Hepatocyte (in vitro differentiated cells): ENCODE measurements at places on chromosomes 2 and 18. TPM values are rescaled to one million over a fixed set of nuclear protein-coding genes. Genes with fewer than 3 reads are reported as not detected.

The IL36B gene
- not detected in 2 replicates for total RNA-seq

- no peak overlapping the region for H3K4me3 ChIP-seq
- peaks cover 7% of the 10 kb centered on the region for H3K4me1 ChIP-seq
- H3K36me3 ChIP-seq, result no peaks in the 10 kb centered on the region
- H3K27me3 ChIP-seq, result no peaks in the 10 kb centered on the region
Measured at GRCh38 chr2:60520917-60521539, 32.4 kb downstream of the BCL11A start.

DNA sequence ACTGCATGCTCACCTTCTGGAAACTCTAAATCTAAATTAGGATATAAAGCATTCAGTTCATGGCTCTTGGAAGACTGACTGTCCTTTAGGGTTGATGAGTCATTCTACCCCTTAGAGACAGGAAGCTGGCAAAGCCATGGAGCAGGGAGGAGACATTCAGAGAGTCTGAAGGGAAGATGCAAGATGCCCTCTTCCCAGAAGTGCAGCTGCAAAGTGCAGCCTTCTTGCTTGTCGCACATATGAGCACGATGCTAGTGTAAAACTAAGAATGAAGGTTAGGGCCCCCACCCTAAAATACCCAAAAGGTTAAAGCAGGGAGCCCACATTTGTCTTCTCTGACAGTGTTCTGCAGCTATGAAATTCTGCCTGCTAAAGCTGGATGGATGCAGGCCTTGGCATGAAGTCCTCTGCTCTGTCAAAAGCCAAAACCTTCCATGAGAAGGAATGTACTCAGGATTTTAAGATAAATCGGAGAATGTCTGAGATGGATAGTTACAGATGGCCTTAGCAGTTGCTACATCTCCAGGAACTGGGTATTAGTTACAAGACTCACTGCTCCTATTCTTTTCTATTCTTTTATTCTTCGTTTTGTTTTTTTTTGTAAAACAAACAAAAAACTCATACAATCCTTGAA is 89.7 kb downstream of the POLE4 start:
- H3K27ac ChIP-seq, result peak overlapping the region; percentile 23
- no peaks in the 10 kb centered on the region for H3K36me3 ChIP-seq
- H3K4me3 ChIP-seq, result no peak overlapping the region
- DNase-seq, result no peak
- no peaks in the 10 kb centered on the region for H3K27me3 ChIP-seq

DNA sequence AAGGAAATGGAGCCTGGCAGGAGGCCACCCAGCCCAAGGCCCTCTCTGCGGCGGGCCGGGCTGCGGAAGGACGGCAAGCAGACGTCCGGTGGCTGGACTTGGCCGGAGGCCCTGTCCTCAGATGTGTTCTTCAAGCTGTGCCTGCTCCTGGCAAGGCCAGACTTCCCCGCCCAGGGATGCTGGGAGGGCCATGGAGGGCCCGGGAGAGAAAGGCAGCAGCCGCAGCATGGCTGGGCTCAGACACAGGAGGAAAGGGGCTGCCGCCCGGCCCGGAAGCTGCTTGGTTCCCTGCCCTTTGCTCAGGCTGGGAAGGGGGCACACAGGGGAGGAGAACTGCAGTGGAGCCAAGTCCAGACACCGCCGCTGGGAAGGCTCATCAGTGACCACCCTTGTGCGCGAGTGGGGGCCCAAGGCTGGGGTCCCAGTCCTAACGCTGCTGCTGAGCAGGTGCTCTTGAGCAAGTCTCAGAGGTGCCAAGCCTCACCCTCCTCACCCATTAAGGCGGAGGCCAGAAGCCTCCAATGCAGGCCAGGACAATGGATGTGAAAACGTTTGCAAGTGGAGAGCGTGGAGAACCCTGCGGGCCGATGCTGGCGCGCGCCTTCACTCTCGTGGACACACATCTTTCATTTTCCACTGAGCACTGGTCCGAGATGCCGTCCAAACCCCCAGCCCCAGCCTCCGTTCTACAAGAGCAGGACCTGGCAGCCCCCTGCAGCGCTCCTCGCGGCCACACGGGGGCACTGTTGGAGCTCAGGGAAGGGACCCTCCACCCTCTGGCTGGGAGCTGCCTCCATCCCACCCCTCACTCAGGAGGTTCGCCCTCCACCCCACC is 7.9 kb downstream of the CROCC2 start:
- H3K36me3 ChIP-seq, result no peaks in the 10 kb centered on the region
- H3K4me1 ChIP-seq, result peaks cover 20% of the 10 kb centered on the region
- peaks cover 11% of the 10 kb centered on the region for H3K27me3 ChIP-seq
- no peak overlapping the region for H3K27ac ChIP-seq
- no peak overlapping the region for H3K4me3 ChIP-seq

The CNGA3 gene
- 0.04 and 0.13 TPM in 2 replicates for total RNA-seq

The SPP2 gene
- total RNA-seq, result 75.5 and 78.5 TPM in 2 replicates

The LIMS4 gene
- total RNA-seq, result 0.90 and 3.0 TPM in 2 replicates

GRCh38 chr2:10254373-10255188 is 48.1 kb upstream of the HPCAL1 start:
- DNase-seq, result no peak
- no peaks in the 10 kb centered on the region for H3K4me1 ChIP-seq
- H3K36me3 ChIP-seq, result no peaks in the 10 kb centered on the region
- H3K4me3 ChIP-seq, result no peak overlapping the region
- no peaks in the 10 kb centered on the region for H3K27me3 ChIP-seq
- H3K27ac ChIP-seq, result no peak overlapping the region

DNA sequence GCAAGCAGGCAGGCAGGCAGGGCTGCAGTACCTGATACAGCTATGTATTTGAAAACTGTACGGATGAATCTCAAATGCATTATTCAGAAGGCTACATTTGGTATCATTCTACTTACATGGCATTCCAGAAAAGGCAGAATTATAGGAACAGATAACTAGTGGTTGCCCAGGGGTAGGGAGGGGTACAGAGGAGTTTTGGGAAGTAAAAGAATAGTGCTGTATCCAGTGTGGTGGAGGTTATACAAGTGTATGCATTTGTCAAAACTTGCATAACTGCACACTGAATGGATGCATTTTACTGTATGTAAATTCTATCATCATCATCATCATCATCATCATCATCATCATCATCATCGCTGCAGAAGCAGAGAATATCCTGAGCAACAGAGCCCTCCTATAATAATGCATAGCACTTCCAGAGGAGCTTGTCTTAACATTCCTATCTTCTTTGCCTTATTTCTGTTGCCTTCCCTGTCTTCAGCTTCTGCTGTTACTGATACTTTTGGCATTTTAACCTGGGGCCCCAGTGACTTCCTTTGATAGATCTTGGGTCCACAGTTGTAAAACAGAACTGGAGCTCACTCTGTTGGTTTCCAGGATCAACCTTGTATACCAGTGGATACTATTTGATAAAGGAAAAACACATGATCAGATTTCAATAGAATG is 155.5 kb upstream of the OTX1 start:
- no peaks in the 10 kb centered on the region for H3K4me1 ChIP-seq
- no peak for DNase-seq
- no peaks in the 10 kb centered on the region for H3K27me3 ChIP-seq
- no peaks in the 10 kb centered on the region for H3K36me3 ChIP-seq
- H3K27ac ChIP-seq, result no peak overlapping the region

- no peak overlapping the region for H3K4me3 ChIP-seq
- peaks cover under 1% of the 10 kb centered on the region for H3K4me1 ChIP-seq
- DNase-seq, result no peak
- H3K27me3 ChIP-seq, result no peaks in the 10 kb centered on the region
- no peak overlapping the region for H3K27ac ChIP-seq
- H3K36me3 ChIP-seq, result no peaks in the 10 kb centered on the region
Measured at GRCh38 chr2:226829721-226830631, 5.9 kb upstream of the RHBDD1 start.

GRCh38 chr2:72233211-72233610 is 85.5 kb upstream of the CYP26B1 start:
- no peak for DNase-seq
- no peaks in the 10 kb centered on the region for H3K4me1 ChIP-seq
- H3K27me3 ChIP-seq, result no peaks in the 10 kb centered on the region
- H3K27ac ChIP-seq, result no peak overlapping the region

- H3K36me3 ChIP-seq, result no peaks in the 10 kb centered on the region
- no peaks in the 10 kb centered on the region for H3K4me1 ChIP-seq
- H3K27ac ChIP-seq, result no peak overlapping the region
- peaks cover 13% of the 10 kb centered on the region for H3K27me3 ChIP-seq
Measured at GRCh38 chr2:241047253-241048010, 49.0 kb downstream of the SNED1 start.

GRCh38 chr2:215722986-215723630 is 287.2 kb upstream of the FN1 start:
- H3K36me3 ChIP-seq, result no peaks in the 10 kb centered on the region
- peaks cover 2% of the 10 kb centered on the region for H3K4me1 ChIP-seq
- H3K27ac ChIP-seq, result peak overlapping the region; percentile 32
- no peak overlapping the region for H3K4me3 ChIP-seq
- DNase-seq, result no peak
- no peaks in the 10 kb centered on the region for H3K27me3 ChIP-seq

GRCh38 chr2:55962915-55963314 is 39.3 kb upstream of the EFEMP1 start:
- H3K27ac ChIP-seq, result no peak overlapping the region
- DNase-seq, result no peak
- H3K4me1 ChIP-seq, result no peaks in the 10 kb centered on the region
- no peaks in the 10 kb centered on the region for H3K27me3 ChIP-seq

The THSD7B gene
- 4.5 and 5.7 TPM in 2 replicates for total RNA-seq

The SP140 gene
- total RNA-seq, result 0.08 and 0.53 TPM in 2 replicates

The NYAP2 gene
- total RNA-seq, result 0.37 and 1.0 TPM in 2 replicates

DNA sequence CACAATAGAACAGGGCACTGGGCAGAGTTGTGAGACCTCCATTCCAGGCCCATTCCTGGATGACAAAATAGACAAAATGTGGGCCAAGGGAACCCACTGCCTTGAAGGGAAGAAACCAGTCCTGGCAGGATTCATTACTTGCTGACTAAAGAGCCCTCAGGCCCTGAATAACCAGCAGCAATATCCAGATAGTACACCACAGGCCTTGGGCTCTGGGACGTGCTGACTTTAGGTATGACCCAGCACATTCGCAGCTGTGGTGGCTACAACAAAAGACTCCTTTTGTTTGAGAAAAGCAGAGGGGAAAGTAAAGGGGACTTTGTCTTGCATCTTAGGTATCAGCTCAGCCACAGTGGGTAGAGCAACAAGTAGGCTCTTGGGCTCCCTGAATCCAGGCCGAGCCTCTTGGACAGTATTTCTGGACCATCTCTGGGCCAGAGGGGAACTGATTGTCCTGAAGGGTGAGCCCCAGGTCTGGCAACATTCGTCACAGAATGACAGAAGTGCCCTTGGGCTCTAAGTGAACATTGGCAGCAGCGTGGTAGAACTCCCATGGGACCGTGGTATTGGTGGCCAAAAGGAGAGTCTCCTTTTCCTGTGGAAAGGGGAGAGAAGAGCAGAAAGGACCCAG is 89.9 kb upstream of the CD226 start:
- H3K27ac ChIP-seq, result no peak overlapping the region
- no peaks in the 10 kb centered on the region for H3K36me3 ChIP-seq
- no peaks in the 10 kb centered on the region for H3K4me1 ChIP-seq
- H3K4me3 ChIP-seq, result no peak overlapping the region

DNA sequence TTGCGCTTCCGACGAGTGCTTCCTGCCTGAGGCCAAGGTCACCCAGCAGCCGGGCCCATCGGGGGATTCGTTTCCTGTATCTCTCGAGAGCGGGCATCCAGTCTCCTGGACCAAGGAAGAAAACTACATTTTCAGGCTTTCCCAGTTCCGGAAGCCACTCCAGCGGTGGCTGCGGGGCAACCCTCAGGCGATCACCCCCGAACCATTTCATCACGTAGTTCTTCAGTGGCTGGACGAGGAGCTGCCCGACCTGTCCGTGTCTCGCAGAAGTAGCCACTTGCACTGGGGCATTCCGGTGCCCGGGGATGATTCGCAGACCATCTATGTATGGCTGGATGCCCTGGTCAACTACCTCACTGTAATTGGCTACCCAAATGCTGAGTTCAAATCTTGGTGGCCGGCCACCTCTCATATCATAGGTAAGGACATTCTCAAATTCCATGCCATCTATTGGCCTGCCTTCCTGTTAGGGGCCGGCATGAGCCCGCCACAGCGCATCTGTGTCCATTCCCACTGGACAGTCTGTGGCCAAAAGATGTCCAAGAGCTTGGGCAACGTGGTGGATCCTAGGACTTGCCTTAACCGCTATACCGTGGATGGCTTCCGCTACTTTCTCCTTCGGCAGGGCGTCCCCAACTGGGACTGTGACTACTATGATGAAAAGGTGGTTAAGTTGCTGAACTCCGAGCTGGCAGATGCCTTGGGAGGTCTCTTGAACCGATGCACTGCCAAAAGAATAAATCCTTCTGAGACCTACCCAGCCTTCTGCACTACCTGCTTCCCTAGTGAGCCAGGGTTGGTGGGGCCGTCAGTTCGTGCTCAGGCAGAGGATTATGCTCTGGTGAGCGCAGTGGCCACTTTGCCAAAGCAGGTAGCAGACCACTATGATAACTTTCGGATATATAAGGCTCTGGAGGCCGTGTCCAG is 1.0 kb downstream of the MARS2 start:
- H3K27ac ChIP-seq, result peak overlapping the region; percentile 64
- peaks cover 14% of the 10 kb centered on the region for H3K4me1 ChIP-seq
- DNase-seq, result peak; percentile 6
- no peaks in the 10 kb centered on the region for H3K36me3 ChIP-seq
- H3K27me3 ChIP-seq, result no peaks in the 10 kb centered on the region

GRCh38 chr2:12603781-12604295 is 112.9 kb upstream of the TRIB2 start:
- peaks cover 9% of the 10 kb centered on the region for H3K4me1 ChIP-seq
- no peak overlapping the region for H3K27ac ChIP-seq
- no peaks in the 10 kb centered on the region for H3K27me3 ChIP-seq
- no peak for DNase-seq
- no peak overlapping the region for H3K4me3 ChIP-seq

The CABYR gene
- 5.3 and 7.5 TPM in 2 replicates for total RNA-seq
